ENCODE measurements at places on chromosomes 16 and 17.

DNA sequence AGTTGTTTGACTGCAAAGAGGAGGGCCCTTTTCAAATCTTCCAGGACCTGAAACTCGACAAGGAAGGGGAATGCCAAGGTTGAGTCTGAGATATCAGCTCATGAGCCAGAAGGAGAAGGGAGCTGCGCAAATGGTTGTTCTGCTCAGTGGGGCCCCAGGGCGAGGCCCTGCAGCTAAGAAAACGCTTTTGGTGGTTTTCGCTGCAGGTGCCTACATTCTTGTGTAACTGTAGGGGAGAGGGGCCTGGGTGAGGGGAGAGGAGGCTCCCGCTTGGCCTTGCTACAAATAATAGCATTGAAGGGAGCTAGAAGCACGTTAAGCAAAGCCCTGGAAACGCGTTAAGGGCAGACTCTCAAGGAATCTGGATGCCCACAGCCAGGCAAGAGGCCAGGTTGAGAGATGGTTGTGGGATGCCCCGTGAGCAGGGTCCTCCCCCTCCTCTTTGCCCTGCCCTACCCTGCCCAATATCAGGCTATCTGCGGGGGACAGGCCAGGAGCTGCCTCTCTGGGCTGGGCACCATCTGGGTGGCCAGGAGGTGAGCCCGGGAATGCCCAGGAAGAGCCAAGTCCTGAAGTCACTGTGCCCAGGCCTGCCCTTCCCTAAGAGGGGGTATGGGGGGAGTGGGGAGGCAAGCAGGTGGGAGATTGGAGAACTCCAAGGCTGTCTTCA is 21.9 kb downstream of the GPR142 start:
- no peak for DNase-seq

DNA sequence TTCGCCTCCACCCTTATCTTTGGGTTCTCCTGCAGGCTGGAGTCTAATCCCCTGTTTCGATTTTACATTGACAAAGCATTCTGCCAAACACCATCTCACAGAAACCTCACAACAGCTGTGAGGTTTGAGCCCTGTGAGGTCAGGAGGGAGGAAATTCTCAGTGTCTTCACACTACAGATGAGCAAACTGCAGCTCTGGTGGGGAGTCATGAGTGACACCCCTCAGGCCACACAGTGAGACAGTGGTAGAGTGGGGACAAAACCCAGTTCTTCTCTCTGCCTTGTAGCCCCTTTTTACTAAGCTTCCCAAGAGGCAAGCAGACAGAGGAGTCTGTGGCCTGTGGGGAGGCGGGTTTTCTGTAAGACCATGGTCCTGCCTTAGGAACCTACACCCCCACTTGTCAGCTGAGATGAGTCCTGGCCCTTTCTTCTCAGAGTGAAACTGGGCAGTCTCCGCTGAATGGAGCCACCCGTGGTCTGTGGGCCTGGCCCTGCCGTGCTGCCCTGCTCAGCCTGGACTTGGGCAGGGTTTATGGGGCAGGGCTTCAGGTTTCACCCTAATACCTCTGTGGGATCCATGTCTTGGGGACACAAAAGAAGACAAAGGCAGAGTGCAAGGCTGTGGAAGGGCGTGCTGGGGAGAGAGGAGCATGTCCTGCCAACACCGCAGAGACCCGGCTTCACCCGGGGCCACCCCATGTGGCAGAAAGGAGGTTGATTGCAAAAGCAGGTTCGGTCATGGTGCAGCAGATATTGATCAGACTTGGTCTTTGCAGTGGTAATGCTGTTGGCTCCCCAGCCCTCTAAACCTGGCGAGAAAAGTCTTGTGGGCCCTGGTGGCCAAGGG is 59.0 kb downstream of the ABR start:
- no peak for DNase-seq

DNA sequence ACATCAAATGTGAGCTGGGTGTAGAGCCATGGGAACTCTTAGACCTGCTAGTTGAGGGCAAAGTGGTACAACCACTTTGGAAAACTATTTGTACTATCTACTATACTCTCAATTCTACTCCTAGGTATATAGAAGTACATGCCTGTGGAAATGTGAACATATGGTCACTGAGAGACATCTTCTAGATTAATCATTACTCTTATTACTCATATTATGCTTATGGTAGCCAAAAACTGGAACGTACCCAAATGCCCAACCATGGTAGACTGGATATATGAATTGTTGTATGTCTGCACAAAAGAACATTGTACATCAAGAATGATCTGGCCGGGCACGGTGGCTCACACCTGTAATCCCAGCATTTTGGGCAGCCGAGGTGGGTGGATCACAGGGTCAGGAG is 2.7 kb downstream of the WDR45B start:
- no peak for DNase-seq

DNA sequence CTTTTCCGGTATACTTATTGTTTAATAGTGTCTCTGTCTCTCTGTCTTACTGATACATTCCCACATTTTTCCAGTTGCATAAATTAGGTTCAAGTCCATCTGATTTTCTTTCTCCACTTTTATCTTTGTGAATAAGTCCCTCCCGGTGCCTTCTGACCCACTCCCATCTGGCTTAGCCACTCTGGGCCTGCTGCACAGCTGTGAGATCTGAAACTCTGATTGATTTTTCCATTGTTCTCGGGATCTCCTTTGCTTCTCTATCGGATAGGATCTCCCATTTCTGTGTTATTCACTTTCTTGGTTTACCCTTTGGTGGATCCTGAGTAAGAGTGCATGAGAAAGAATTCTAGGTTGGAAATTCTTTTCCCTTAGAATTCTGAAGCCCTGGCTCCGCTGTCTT is 8.6 kb downstream of the UTP4 start:
- no peak for DNase-seq

GRCh38 chr16:84610376-84610775 is 7.5 kb downstream of the COTL1 start:
- DNase-seq = no peak

DNA sequence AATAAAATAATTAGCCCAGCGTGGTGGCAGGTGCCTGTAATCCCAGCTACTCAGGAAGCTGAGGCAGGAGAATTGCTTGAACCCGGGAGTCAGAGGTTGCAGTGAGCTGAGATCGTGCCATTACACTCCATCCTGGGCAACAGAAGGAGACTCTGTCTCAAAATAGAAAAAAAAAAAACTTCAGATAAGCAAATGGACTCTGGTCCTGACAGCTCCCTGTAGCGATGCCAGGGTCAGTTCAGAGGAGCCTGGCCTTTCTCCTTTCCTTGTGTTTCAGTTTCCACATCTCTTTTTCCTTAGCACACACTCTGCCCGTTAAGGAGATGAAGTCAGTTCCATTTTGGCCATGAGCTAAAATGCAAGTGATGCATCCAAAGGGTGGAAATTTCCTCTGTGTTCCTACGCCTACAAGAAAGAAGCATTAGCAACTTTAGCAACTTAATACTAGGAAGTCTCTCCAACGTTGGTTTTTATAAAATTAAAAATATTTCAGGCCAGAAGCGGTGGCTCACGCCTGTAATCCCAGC is 11.6 kb upstream of the GRB2 start:
- DNase-seq = no peak

GRCh38 chr17:50218771-50219315 is 17.4 kb upstream of the COL1A1 start:
- DNase-seq = no peak

- DNase-seq = no peak
These were observed at the start of gene DDX19B for GRCh38 chr16:70298988-70299938. DDX19B (plus strand) TSS chr16:70299186; CDS start chr16:70299298, 112 bp downstream.

DNA sequence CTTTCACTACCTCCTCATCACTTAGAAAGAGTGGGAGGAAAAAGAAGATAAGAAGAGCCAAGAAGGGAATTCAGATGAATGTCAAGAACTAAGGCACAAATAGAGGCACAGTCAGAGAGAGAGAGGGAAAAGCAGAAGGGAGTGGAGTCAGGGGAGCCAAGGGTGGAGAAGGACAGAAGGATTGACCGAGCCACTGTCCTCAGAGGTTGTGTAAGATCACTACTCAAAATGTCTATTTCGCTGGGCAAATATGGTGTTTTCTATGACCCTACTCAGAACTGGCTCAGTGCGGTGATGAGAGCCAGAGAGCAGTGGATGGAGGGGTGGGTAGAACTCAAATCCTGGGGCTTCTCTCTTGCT is 139.2 kb upstream of the HS3ST2 start:
- no peak for DNase-seq

DNA sequence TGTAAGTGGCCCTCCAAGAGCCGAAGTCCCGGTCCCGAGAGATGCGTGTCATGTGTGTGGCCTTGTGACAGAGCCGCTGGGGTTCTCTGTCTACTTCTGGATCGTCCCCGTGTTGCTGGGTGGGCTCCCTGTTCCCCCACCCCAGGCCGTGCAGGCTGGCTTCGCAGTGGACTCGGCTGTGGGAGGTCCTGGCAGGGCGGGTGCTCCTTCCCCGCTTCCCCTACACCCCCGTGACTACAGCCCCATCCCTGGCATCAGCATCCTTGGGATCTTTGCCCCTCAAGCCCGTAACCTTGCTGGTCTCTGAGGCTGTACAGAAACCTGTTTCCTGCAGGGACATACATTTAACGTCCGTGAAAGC is 136.3 kb downstream of the BANP start:
- no peak for DNase-seq

- no peak for DNase-seq
These were observed 131.2 kb downstream of the ANKFN1 start for GRCh38 chr17:56284482-56284881.

- DNase-seq = no peak
These were observed 13.3 kb downstream of the TBKBP1 start for GRCh38 chr17:47707056-47707804.

DNA sequence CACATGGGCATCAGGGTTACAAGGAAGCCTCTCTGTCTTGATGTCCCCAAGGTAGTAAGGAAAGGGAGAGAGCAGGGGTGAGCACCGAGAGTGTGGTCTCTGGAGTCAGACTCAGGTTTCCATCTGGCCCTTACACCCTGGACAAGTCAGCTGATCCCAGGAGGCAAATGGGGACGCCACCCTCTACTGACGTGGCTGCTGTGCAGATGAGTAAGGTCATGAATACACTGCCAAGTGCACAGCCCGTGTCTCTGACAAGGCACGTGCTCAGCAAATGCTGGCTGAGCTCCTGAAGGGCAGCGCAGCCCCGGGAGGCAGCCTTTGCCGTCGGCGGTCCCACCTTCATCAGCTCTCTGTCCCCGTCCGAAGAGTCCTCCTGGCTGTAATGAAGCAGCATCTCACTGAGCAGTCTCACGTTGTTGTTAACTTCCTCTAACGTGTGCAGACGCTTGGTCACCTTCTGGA is 19.4 kb downstream of the GGA3 start:
- no peak for DNase-seq

- DNase-seq = no peak
These were observed 19.0 kb downstream of the KCNG4 start for GRCh38 chr16:84220851-84221250.

DNA sequence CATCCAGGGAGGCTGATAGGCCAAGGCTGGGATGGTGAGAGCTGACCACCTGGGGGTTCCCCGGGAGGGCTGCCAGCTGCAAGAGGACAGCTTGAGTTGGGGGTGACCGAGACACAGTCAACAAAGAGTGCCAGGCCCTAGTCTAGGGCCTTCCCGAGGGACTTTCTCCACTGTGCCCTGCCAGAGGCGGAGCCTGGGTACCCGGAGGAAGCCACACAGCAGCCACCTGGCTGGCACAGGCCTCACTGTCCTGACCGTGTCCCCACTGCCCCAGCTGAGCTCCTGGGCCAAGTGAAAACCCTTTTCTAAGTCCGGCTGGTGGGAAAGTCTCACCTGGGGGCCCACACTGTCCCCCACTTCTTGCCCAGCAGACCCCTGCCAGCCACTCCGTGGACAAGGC is 71.9 kb upstream of the GSE1 start:
- no peak for DNase-seq

- DNase-seq = no peak
These were observed 27.7 kb upstream of the RASD1 start for GRCh38 chr17:17523731-17524490.

- no peak for DNase-seq
These were observed 92.3 kb downstream of the WNT3 start for GRCh38 chr17:46726206-46726605.

DNA sequence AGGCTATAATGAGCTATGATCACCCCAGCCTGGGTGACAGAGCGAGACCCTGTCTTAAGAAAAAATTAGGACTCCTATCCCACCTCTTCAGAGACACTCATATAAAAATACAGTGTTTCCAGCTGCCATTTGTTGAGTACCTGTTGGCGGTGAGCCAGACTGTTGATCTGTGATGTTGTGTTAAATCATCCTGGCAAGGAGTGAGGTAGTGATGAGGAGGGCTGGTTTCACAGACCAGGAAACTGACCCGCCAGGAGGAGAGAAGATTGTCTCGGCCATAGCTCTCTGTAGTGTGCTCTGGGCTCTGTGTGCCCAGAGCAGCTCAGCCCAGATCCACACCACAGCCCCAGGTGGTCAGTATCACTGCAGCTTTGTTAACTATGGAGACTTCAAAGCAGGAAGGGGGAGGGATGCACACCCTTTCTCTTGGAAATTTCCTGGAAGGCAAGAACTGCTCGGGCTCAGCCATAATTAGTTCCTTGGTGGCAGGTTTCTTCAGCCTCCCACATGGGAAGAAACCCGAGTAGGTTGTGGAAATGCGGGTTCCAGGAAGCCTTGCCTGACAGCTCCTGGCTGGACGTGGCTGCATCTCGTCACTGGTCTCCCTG is 343.0 kb downstream of the SNX29 start:
- DNase-seq = no peak

GRCh38 chr17:17044846-17045561 is 2.7 kb downstream of the MPRIP start:
- DNase-seq = no peak

DNA sequence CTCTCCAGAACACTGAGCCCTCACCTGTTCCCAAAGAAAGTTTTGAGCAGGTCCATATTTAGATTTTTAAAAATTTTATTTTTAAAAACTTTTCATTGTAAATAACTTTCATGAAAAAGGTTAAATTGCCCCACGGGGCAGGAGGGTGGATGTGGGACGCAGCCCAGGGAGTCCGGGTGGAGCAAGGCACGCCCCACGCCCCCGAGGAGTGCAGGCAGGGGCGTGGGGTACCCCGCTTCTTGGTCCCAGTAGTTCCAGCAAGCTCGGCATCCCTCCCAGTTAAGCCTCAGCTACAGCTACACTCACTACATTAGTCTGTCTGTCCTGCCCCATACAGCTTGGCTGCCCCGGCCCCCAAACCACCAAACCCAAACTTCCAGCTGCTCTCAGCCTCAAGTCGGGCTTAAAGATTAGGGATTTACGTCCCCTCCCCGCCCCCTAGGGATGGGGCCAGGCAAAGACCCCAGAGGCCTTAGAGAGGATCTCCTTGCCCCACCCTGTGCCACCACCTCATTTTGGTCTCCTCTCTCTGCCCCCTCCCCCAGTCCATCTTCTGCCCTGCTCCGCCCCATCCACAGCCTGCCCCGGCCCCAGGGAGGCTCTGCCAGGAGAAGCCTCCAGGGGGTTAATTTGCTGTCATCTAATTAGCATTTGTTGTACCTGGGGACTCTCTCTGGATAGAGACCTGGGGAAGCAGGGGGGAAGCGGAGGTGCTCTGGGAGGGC is 4.6 kb downstream of the FOXJ1 start:
- no peak for DNase-seq

GRCh38 chr16:15829460-15829859 is 27.4 kb downstream of the MYH11 start:
- DNase-seq = no peak

Data from NCI-H1048 (cell line).